ENCODE measurements at places on chromosomes 7 and 10. TPM values are rescaled to one million over a fixed set of nuclear protein-coding genes. Genes with fewer than 3 reads are reported as not detected.

DNA sequence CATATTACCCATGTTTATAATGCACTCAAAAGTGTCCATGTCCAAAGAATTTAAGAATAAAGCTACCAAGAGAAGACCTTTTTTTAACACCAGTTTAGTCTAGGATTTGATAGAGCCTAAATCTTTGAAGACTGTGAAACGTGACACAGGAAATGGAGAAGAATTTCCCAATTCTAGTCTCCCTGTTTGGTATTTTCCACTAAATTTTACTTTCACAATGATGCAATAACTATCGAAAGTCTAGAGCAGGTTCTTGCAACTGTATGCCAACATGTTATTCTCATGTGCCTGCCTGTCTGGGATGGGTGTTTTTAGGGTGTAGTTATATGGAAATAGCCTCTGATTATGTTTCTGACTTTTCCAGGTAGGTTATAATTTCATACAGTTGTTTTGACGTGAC, 6.9 kb upstream of the MXI1 start:
- DNase-seq = no peak

TAS2R3 gene
- 1.3 TPM for total RNA-seq

DNA sequence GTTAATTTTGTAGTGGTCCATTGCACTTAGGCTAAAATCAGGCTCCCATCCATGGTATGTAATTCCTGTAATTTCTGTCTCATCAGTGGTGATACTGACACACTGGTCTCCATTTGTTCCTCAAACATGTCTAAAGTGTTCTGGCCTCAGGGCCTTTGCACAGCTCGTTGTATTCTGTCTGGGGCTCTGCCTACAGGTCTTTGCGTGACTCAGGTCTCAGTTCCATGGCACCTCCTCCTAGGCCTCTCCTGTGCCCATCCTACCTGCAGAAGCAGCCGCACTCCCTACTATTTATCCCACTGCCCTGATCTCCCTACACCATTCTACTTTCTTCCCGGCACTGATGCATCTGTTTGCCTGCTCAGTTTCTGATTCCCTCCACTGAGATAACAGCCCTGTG, 173.8 kb downstream of the ITGA8 start:
- DNase-seq = no peak

GRCh38 chr10:10854725-10855124, 162.9 kb upstream of the CELF2 start:
- DNase-seq = no peak

DNA sequence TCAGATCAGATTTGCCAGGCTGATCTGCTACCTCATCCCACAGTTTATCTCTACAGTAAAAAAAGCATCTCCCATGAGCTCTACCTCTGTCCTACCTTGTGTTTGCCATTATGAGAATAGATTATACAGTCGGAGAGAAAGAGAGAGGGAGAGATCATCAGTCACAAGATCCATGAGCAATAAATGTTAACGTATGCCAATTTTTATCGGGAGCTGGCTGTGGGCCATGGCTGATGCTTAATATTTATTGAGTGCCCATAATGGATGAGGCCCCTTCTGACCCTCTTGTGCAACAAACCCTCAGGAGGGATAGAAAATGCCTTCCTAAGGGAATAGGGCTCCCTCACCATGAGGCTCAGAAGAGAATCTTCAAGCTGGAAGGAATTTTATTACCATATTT, 52.8 kb downstream of the C10orf90 start:
- DNase-seq = no peak

CPEB3 gene
- total RNA-seq = 9.6 TPM

- DNase-seq = no peak
These were observed 164.9 kb downstream of the DGKI start for GRCh38 chr7:137681657-137682562.

DNA sequence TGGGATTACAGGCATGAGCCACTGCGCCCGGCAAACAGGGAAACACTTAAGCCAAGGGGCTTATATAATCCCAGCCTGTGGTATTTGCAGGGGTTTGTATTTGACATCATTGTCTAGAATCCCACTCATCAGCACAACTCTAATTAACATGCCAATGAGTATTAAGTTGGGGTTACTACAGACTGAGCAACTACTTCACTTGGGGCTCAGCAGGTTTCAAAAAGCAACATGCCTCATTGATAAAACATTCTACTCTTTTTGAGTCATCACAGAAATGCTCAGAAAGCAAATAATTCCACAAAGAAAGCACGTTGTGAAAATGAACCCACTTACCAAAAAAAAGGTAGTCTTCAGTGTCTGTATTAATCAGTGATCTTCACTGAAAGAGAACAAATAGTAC, 236.9 kb upstream of the CELF2 start:
- no peak for DNase-seq

DNA sequence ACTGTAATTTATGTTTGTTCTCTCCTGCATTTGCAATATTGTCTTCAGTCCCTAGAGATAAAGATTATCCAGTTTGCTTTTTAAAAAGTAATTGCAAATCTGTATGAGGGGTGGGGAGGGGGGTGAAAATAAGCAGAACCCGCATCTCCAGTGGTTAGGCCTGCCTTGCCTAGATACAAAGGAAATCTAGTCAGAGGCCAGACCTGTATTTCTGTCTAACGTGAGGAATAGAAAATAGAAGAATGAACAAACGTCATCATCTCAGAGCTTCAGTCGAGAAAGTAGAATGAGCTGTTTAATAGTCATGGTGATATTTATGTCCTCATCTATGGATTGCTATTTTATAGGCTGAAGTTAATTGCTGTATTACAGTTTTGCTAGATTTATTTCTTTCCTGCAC, 284.2 kb downstream of the BICC1 start:
- no peak for DNase-seq

DNA sequence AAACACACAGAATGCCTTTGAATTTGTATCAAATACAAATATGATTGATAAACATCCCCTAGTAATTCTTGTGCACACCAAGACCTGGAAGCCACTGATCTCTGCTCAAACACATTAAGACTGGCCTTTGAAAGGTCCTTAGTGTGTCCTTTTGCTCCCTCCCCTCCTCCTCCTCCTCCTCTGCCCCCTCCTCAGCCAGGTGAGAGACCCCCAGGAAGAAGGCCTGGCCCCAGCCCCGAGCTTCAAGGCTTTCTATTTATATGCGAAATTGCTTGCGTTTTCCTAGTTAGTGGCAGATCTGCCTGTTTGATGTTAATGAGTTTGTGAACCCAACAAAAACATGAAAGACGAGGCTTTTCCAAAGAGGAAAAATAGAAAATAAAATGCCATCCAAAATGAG, 63.6 kb upstream of the TCF7L2 start:
- DNase-seq = no peak

- DNase-seq = no peak
These were observed 54.8 kb upstream of the IFRD1 start for GRCh38 chr7:112395411-112395810.

TMEM273 gene
- 7.5 TPM for total RNA-seq

DNA sequence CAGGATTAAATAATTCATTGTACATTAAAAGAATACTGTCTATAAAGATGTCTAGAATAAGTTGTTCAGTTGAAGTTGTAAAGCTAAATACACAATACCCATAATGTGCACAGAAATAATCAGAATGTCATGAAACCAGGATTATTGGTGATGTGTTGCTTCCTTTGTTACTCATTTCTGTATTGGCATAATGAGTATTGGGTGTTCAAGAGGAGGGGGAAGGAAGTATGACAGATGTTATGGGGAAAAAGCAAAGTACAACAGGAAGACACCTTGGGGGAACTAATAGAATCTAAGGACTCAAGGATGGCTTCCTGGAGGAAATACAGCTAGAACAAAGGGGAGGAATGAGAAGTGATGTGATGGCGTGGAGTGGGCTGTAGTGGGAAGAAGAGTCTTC, 15.0 kb downstream of the ANKRD1 start:
- DNase-seq = no peak

MACROH2A2 gene
- 9.9 TPM for total RNA-seq

DNA sequence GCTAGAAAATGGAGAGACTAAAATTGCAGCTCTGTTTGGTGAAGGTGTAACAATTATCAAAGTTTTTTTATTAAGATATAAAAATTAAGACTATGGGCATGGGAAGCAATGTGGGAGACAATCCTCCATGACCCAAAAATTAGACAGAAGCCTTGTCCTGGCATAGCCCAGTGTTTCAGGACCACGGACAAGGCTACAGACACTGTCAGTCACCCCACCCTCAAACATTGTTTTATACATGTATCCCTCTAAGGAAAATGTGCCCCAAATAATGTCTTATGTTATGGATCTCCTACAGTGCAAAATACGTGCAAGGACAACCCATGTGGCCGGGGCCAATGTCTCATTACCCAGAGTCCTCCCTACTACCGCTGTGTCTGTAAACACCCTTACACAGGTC, 24.0 kb downstream of the HABP2 start:
- DNase-seq = no peak

Measured in suprapubic skin (tissue), 4 donors.